GM13977 (cell line): ENCODE measurements at places on chromosomes 1 and 21.

DNA sequence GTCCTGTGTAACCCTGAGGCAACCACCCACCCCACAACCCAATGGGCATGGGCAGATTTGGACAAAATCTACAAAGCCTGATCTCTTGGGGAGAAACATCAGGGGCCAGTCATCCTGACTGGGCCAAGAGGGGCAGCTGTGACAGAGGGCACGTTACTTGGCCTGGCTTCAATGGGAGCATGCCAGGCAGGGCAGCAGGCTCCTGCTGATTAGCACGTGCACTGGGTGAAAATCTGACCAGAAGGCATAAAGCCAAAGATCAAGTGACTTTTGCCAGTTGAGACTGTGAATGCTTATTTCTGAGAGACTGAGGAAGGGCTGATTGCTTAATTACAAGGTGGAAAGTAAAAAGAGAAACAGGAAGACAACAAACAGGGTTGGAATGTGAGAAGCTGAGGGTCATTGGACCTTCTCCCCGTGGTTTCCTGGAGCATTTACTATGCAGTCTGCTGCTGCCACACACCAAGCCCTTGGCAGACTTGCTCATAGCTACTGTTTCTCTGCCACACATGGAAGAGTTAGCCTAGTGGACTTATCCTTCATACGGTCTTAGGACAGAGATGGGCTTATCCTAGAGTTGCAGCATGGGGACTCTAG lies 39.8 kb upstream of the TNR start:
- DNase-seq: no peak

DNA sequence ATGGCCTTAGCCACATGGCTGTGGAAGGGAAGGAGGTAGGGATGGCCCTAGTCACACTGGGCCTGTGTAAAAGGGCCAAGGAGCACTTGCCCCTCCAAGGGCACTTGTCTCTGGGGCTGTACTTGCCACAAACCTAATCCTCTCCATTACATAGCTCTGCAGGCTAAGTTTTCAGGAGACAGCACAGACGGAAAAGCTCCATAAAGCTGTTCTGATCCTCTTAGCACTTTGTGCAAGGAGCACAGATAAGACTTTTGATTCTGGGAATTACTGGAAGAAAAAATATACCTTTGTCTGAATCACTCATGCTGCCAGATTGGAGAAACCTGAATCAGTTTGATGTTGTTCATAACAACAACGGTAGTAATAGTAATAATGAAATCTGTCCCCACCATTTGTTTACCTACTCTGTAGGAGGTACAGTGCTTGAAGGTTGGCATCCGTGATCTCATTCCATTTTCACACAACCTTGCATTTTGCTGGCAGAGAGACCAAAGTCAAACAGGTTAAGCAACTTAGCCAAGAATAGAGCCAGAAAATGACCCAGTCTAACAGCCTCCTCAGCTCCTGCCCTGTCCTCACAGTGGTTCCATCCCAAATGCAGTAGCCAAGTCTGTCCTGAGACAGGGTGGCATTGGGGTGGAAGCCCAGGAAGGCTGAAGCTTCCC lies 207.1 kb downstream of the ROR1 start:
- DNase-seq: no peak

DNA sequence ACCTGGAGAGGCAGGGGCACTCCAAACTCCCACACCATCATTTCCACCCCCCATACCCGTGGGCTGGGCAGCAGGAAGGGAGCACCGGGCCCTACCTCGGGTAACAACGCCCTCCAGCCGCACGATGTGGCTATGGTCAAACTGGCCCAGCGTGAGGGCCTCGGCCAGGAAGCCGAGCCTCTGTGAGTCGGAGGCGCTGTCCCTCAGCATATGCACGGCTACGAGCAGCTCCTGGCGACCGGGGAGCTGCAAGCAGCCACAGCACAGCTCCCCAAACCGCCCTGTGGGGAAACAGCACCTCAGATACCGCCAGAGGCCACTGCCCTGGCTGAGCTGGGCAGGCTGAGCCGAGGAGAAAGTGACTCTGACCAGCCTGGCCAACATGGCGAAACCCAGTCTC lies 29.2 kb downstream of the CDCA8 start:
- DNase-seq: no peak

GRCh38 chr1:53574621-53575020 lies 115.4 kb downstream of the DMRTB1 start:
- DNase-seq: no peak

GRCh38 chr1:232894436-232894835 lies 56.0 kb upstream of the NTPCR start:
- DNase-seq: no peak

- no peak for DNase-seq
Measured at GRCh38 chr1:71465093-71465492, 384.3 kb upstream of the ZRANB2 start.

- DNase-seq: no peak
Measured at GRCh38 chr1:209650454-209650853, 1.8 kb downstream of the LAMB3 start.
